ELR (cell line): ENCODE measurements at places on chromosomes 4 and X.

DNA sequence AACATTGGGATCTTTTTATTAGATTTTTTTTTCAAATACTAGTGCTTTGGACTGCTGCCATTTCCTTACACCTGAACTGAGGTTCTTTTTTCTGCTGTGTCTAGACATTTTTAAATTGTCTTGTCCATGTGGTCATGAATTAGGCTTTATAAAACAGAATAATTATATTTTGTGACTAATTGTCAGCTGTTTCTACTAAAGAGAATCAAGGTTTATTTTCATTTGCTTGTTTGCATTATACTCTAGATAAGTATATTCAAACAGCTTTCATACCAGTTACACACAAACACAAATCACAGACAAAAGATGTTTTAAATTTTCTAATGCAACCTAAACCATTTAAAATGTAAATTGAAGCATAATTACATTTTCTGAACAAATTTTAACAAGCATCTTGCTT, 194.7 kb downstream of the GALNTL6 start:
- no peak for DNase-seq

DNA sequence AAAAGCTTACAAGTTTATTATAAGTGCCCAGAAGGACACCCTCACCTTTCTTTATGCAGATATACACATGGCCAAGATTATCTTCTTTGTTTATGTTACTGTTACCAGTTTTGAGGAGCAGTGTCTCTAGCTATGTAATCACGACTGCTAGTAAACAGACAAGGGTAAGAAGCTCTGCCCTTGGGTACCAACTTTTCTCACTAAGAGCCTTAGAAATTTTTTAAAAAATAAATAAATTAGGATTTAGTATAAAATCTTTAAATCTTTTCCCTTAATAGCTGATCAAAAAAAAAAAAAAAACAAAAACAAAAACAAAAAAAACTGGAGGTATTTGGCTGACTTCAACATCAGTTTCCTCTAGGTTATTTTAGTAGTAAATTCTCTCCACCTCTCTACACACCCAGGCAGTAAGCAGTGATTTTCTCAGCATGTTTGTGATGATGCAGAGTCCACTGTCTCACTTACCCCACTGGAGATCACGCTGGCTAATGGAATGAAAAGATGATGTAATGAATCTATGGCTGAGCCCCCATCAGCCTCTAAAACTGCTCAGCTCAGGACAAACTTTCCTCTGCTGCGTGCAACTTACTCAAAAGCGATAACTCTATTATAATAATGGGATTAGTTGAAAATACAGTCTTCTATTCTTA, 125.9 kb downstream of the FRYL start:
- peak; percentile 20 for DNase-seq

- no peak for DNase-seq
Measured at GRCh38 chr4:118760493-118760892, 75.3 kb downstream of the METTL14 start.

DNA sequence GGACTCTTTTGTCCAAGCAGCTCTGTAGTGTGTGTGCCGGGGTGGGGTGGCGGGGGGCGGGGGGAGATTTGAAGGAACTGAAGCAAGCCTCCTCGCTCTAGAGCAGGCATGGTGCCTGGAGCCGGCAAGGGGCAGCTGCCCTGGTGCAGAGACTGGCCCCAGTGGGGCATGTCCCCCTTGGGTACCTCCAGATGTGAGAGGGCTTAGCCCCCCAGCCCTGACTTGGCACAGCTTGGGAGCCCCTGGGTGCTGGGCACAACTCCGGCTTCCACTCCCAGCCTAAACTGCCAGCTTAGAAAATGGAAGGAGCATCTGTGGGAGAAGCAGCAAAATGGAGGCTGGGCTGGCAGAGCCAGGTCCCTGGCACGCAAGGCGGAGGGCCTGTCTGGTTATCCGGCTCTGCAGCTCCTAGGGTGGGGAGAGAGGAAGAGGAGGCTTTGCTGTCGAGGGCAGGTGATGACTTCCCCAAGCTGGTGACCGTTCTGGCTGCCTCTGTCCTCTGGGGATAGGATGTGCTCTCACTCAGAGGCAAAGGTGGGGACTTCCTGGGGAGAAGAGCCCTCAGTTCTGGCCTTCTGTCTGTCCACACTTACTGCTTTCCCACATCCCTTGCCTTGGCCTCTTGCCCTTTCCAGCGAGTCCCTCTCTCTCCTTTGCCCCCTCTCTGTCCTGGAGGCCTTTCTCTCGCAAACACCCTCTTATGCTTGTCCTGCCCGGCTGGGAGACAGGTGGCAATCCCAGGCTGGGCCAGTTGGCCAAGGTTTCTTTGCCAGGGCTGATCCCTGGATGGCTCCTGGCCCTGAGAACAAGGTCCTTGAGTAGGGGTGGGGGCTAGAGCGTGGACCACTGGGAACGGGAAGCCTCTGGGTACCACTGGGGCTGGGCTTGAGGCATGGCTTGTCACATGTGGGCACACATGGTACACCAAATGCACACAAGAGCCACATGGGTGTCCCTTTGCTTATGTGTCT, 2.0 kb downstream of the DLG3 start:
- DNase-seq = no peak

- DNase-seq = no peak
Measured at GRCh38 chr4:173264684-173265185, 69.4 kb downstream of the HMGB2 start.

GRCh38 chr4:183098723-183099536, at the start of gene WWC2:
WWC2 (plus strand) TSS chr4:183099257; CDS start chr4:183099492, 235 bp downstream.
- peak; percentile 92 for DNase-seq

DNA sequence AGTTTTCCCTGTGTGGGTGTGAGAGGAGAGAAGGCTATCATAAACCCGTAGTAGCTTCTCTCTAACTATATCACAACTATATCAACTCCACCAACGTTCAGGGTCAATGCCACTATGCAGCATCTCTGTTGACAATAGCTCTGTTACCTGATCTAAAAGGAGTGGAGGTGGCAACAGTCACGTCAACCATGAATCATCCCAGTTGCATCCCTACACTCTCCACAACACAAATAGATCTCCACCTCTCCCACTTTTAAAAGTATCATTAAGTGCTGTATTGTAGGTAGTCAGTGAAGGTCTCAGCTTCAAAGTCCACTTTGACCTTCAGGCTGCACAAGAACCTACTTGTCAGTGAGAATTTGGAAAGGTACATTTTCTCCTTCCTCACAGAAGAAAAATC, 600.5 kb upstream of the GRIA3 start:
- DNase-seq = no peak
